ENCODE measurements at places on chromosomes 2 and 18. TPM values are rescaled to one million over a fixed set of nuclear protein-coding genes. Genes with fewer than 3 reads are reported as not detected.

DNA sequence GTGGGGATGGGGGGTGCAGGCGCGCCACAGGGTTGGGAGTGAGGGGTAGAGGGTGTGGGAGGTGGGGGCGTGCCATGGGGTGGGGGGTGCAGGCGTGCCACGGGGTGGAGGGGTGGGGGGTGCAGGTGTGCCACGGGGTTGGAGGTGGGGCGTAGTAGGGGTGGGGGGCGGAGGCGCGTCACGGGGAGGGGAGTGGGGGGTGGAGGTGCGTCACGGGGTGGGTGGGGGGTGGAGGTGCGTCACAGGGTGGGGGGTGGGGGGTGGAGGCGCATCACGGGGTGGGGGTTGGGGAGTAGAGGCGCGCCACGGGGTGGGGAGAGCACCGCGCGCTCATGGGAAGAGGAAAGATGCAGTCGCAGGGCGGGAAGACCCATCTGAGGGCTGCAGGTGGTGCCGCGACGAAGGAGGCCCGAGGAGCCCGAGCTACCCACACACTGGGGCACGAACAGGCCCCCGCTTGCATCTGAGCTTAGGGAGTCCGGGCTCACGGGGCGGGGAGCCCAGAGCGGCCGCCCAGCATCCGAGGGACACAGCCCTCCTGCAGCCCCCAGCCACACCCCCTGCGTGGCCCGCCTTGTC is 37.5 kb downstream of the SNED1 start:
- H3K27ac ChIP-seq: no peak overlapping the region
- DNase-seq: no peak
- H3K4me3 ChIP-seq: peak overlapping the region; percentile 11
- H3K4me1 ChIP-seq: peaks cover 9% of the 10 kb centered on the region
- peaks cover 20% of the 10 kb centered on the region for H3K36me3 ChIP-seq

CNGA3 gene
- not detected for total RNA-seq

GRCh38 chr2:224312741-224313140 is 89.2 kb downstream of the FAM124B start:
- no peaks in the 10 kb centered on the region for H3K36me3 ChIP-seq
- H3K27me3 ChIP-seq: no peaks in the 10 kb centered on the region
- H3K27ac ChIP-seq: no peak overlapping the region
- DNase-seq: no peak
- H3K4me1 ChIP-seq: no peaks in the 10 kb centered on the region
- no peak overlapping the region for H3K4me3 ChIP-seq

AFF3 gene
- total RNA-seq: 16.4 TPM

GRCh38 chr18:43382641-43383403 is 105.5 kb upstream of the SYT4 start:
- no peaks in the 10 kb centered on the region for H3K36me3 ChIP-seq
- H3K27me3 ChIP-seq: no peaks in the 10 kb centered on the region
- H3K4me3 ChIP-seq: no peak overlapping the region

Data from left lung (tissue), 14 donors.